Stimulated activated CD4-positive, alpha-beta T cell treated with anti-CD3 and anti-CD28 coated beads, TNF-alpha, amount 100 ng/mL, for 24 hours (primary cell): ENCODE measurements at places on chromosomes 6 and 20.

DNA sequence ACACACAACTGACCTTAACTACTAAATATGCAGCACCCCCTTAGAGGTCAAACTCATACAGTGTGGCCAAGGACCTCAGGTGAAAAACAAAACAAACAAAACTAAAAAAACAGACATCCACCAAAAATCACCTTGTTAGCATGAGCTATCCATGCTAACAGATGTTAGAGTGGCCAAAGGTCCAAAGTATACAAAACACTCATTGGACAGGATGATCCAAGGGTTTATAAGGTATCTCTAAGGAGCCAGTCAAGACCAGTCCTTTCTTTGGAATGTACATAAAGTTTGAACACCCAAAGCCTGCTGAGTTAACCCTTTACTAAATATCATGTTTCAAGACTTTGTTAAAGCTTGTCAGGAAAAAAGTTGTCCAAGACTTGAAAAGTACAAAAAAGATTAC, 35.8 kb downstream of the THEMIS start:
- no peak for DNase-seq

DNA sequence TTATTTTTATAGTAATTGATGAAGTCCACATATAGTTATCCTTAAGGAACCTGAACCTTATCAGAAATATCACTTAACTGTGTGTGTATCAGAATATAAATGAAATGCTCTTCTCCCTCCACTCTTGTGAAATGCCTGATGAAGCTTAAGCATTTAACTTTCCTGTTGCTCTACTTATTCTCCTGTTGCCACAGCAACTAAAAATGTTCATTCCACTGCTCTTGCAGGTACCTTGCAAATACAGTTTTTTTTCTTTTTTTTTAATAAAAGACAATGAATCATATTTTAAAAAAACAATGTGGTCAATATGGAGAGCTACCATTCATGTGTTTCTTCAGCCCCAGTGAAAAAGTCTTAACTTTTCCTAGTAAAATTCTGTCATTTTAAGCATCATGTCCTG, 210.3 kb downstream of the RFPL4B start:
- no peak for DNase-seq

- no peak for DNase-seq
These were observed 343.8 kb downstream of the SYNE1 start for GRCh38 chr6:152293404-152293803.

- no peak for DNase-seq
These were observed 18.2 kb upstream of the IL22RA2 start for GRCh38 chr6:137191670-137192069.

DNA sequence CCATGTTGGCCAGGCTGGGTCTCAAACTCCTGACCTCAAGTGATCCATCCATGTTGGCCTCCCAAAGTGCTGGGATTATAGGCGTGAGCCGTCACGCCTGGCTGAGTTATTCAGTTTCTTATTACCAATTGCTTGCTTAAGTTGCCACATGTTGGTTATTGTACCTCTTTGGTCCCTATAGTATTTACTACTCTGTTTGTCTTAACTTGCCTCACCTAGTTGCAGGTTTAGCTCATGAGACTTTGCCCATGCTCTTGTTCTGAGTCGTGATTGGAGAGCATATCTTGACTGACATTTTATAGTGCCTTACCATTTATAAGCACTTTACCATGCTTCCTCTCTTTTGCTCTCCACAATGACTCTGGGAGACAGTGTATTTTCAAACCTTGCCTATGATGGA, 134.2 kb upstream of the HDGFL1 start:
- DNase-seq, result no peak

- no peak for DNase-seq
These were observed 384.1 kb downstream of the GRIK2 start for GRCh38 chr6:101777646-101778045.

DNA sequence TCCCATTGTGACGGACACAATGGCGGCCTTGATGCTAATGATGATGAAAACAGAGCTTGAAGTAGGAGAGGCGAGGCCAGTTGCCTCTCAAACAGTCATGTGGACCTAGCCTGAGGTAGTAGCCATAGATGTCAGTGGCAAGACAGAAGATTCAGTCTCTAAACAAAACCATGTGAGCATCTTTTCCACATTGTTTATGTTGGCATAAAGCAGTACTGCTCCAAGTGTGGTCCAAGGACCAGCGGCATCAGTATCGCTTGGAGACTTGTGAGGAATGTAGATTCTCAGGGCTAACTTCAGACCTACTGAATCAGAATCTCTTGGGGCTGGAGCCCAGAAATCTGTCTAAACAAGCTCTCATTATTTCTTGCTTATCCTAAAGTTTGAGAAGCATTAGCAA, 312.8 kb upstream of the JAG1 start:
- no peak for DNase-seq

- no peak for DNase-seq
These were observed 108.6 kb downstream of the FIG4 start for GRCh38 chr6:109799664-109800063.

GRCh38 chr6:45472382-45472781, 94.6 kb upstream of the SUPT3H start:
- no peak for DNase-seq

DNA sequence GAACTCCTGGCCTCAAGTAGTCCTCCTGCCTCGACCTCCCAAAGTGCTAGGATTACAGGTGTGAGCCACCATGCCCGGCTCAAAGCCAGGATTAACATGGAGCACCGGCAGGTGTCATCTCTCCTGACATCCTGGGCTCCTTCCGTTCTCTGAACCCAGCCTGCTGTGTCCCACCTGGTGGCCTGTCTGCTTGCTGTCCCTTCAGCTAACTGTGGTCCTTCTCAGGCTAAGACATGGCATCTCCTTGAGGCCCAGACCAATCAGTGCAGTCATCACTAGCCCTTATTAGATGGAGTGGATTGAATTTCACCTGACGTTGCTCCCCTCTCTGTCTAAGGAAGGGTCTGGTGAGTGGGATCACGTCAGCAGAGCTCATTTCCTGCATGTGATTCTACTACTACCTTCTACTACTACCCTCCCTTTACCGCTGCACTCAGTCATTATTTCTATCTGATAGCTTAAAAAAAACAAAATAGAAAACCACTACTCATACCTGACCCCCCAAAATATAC, 28.0 kb upstream of the SYNJ2 start:
- DNase-seq, result no peak

GRCh38 chr20:10863337-10864060, 189.7 kb upstream of the JAG1 start:
- no peak for DNase-seq

GRCh38 chr6:96604420-96604819, 41.5 kb downstream of the FHL5 start:
- DNase-seq, result no peak

GRCh38 chr6:27280540-27281000, 31.5 kb downstream of the POM121L2 start:
- no peak for DNase-seq

DNA sequence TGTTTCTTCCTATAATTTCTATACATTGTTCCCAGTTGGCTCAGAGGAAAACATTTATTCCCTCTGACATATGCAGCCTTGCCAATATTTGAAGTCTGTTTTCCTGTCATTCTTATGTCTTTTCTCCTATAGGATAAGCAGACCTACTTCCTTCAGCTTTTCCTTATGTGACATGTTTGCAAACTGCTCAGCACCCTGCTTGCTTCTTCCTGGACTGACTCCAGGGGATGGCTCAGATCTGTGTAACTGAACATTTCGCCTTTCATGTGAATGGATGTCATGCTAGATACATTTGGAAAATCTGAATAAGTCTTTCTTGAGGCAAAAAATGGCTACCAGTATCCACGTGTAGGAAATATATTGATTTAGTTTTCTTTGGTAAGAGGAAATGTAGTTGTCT, 113.2 kb downstream of the CARMIL1 start:
- DNase-seq, result no peak

DNA sequence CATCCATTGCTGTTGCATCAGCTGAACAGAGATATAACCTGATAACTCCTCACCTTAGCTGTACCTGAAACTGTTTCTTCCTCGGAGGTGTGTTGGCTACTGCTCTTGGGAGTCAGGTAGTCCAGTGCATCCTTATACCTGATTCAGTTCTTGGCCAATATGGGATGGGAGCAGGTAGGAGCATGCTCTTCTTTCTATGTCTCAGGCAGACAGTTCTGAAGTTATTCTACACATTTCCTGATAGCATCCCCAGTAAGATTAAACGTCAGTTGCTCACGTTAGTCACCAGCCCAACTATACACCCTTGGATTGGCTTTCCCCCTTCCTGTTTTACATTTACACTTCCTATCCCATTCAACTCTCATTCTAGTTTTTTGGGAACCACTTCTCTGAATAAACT, 244.3 kb upstream of the FLRT3 start:
- DNase-seq, result no peak

- DNase-seq, result peak; percentile 29
These were observed 208.8 kb upstream of the SUPT3H start for GRCh38 chr6:45586216-45587171.

DNA sequence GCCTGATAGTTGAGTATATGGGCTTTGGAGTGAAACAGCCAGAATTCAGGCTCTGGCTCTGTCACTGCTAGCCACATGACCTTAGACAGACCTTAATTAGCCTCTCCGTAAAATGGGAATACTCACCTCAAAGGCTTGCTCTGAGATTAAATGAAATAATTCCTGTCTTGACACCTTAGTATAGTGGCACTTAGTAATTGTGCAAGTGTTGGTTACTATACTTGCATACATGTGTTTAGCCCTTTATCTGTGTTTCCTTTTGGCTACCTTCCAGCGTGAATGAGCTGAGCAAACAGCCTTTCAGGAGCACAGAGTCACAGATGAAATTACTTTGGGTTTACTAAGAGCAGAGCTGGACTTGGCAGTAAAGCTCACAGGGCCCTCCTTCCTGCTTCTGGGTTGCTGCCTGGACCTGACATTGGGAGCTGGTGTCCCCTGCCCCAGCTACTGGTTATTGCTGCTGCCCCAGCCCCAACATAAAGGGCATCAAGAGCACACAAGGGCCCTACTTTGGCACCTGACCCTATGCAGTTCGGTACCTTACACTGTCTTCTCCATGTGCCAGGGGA, 32.8 kb downstream of the CD164 start:
- no peak for DNase-seq

GRCh38 chr20:7996898-7997297, 22.7 kb downstream of the TMX4 start:
- no peak for DNase-seq

- no peak for DNase-seq
These were observed 43.2 kb downstream of the PREP start for GRCh38 chr6:105359419-105360370.

DNA sequence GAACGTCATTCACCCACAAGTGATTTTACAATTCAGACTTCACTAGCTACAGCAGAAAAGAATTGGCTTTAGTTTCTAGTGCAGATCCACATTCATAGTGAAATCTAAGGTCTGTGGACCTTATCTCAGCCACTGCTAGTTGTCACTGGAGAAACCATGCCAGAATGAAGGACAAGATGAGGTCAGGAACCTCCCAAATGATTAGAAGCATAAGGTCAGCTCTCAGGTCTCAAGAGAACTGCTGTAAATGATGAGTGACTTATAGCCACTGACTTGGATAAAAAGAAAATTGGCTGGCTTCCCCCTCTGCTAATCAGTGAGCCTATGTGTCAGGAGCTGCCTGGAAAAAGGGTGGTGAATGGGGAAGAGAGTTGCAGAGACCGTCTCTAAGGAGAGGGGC, 265.3 kb upstream of the BMP2 start:
- DNase-seq, result no peak

DNA sequence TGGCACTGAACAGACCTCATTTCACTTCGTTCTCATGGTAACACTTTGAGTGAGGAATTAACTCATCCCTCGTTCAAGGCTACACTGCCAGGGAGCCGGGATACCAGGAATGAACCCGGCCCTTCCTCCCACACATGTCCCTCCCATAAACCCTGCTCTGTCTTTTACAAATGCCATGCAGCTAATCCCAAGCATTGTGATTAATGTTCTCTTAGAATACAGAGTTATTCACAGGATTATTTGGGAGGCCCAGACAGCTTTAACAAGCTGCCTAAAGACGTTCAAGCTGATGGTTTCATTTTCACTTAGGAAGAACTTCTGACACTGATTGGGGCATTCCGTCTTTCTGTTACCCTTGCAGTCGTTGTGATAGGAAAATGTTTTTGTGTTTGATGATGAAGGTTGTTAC, 42.5 kb upstream of the CD83 start:
- DNase-seq, result no peak

GRCh38 chr20:43863821-43864544, 50.7 kb upstream of the TOX2 start:
- DNase-seq, result no peak

DNA sequence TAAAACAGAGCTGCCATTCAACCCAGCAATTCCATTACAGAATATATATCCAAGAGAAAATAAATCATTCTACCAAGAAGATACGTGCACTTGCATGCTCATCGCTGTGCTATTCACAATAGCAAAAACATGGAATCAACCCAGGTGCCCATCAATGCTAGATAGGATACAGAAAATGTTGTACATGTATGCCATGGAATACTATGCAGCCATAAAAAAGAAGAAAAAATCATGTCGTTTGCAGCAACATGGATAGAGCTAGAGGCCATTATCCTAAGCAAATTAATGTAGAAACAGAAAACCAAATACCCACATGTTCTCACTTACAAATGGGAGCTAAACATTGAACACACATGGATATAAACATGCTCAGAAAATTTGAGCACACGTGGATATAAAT, 633.1 kb upstream of the CITED2 start:
- DNase-seq, result no peak

DNA sequence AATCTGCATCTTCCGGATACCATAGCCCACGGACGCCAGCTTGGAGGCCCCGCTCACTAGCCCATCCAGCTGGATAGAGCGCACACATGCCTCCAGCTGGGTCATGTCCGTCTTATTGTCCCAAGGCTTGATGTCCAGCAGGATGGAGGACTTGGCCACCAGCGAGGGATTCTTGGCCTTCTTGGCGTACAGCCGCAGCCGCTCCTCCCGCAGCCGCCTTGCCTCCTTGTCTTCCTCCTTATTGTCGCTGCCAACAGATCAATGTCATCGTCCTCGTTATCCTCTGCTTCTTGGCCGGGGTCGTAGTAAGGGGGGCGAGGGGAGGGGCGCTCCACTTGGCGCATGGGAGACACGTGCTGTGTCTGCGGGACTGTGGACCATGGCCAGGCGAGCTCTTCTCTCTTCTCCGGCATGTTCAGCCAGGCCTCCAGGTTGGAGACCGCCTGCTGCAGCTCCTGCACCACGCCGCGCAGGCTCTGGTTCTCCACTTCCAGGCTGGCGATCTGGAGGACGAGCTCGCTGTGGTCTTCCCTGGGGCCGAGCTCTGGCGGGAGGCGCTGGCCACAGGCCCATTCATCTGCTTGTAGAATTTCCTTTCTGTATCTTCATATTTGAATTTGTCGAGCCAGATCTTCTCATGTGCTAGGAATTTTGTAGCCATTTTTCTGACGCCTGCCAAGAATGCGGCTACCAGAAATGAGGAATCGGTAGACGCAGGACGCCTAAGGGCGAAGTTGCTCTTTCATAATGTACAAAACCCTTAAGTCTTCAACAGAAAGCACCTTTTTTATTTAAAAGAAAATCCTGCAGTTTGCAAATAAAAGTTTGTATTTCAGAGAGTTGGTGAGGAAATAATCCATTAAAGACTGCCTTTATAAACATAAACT, 60.1 kb upstream of the PTPRK start:
- DNase-seq, result no peak

GRCh38 chr6:113882336-113883022, 25.3 kb downstream of the MARCKS start:
- DNase-seq, result no peak
